ENCODE measurements at places on chromosomes 6 and 20.

DNA sequence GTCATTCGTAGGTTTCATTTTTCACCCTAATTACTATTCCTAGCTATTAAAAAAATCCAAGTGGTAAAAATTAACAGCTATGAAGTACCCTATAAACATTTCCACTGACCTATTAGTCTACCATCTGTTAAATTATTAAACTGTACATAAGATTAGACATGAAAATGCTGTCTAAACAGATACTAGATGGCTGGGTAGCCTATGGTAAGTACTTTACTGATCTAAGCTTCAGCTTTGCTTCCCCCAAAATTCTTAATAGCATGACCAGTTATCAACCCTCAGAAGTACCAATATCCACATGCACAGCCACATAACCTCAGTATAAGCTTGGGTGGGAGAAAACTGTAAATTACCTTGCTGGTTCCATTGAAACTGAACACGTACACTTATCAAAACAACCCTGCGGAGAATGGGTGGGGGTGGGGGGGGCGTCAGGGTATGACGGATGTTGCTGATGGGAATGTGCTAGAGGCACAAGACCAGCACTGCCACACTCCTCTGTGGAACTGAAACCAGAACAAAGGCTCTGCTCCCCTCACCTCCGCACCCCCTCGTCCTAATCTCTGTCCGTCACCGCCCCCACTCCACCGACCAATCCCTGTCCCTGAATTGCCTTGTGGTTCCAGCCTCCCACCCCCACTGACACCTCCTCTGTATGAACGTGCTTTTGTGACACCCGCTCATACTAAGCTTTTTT lies 45.3 kb downstream of the B4GALT5 start:
- DNase-seq: peak; percentile 67

DNA sequence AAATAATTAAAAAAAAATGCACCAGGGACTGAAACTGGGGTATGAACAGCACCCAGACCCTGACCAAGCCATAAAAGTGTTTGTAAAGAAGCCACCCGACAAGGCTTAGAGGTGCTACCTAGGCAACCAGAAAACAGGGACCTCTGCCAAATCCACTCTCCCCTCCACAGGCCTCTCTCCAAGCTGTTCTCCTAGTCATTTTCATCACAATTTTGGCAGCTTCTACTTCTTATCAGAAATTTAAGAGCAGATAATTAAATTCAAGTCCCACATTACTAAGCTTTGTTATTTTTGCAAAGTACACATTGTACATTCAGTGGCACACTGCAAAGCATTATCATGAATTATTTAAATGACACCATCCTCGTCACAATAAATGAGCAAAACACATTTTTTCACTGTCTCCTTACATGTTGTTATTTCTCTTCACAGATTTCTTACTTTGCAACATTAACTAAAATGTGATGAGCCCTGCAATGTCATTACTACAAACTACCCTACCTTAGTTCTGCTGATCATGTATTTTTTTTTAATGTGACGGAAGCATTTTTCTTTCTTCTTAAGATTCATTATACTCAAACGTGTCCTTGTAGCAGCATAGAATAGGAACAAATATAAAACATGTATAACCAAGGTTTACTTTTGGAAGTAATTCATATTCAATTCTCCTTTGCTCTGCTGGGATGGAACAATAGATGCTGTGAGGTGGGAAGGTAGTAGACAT lies 38.1 kb downstream of the ECT2L start:
- DNase-seq: no peak

DNA sequence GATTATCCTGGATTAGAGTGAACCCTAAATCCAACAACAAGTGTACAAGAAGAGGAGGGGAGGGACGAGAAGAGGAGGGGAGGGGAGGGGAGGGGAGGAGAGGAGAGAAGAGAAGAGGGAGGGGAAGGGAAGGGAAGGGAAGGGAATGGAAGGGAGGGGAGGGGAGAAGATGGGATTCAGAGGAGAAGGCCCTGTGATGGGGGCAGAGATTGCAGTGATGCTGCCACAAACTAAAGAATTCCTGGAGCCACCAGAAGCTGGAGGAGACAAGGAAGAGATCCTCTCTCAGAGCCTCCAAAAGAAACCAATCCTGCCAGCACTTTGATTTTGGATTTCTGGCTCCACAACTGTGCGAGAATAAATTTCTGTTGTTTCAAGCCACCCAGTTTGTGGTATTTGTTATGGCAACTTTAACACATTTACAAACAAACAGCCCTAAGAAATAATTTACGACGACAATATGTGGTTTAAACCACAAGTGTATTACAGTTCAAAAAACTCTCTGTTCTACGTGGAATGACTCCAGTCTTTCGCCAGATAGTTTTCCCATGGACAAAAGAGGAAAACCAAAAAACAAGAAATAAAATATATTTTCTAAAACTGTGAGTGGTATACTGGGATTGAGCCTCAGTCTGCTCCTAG lies 235.4 kb downstream of the HDGFL1 start:
- no peak for DNase-seq

DNA sequence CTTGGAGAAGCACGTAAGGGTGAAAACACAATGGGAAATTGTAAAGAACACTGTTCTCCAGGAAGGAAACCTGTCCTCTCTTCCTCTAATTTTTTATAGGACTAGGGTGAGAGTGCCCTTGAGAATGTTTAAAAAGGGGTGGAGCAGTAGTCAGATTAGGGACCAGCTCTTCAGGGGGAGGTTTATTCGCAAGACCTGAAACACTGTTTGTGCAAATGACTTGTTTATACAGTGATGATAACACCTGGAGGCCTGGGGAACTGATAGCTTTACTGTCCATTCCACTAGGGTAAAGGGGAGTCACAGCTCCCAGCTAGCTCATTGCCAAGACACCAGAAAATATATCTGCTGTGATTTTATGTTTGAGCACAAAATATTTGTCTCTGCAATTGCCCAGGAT lies 8.1 kb upstream of the FUT9 start:
- no peak for DNase-seq

DNA sequence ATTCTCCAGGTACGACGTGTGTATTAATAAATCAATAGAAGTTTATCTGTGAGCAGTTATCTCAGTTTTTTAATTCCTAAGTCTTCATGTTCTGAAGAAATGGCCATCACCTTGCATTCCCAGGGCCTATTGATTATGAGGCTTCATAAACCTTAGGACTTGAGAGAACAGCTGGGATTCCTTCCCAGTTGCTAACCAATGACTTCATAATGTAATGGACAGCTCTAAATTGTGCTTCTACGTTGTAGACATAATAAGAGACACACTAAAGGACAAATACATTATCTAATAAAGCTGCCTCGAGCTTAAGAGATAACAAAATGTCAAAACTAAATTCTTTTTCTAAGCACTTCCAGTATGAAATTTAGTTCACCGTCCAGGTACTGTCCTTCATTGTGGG lies 30.6 kb downstream of the TSHZ2 start:
- no peak for DNase-seq

GRCh38 chr6:159086033-159086618 lies 41.3 kb upstream of the TAGAP start:
- no peak for DNase-seq

- peak; percentile 86 for DNase-seq
These were observed 40.4 kb upstream of the HMGA1 start for GRCh38 chr6:34196116-34196832.

DNA sequence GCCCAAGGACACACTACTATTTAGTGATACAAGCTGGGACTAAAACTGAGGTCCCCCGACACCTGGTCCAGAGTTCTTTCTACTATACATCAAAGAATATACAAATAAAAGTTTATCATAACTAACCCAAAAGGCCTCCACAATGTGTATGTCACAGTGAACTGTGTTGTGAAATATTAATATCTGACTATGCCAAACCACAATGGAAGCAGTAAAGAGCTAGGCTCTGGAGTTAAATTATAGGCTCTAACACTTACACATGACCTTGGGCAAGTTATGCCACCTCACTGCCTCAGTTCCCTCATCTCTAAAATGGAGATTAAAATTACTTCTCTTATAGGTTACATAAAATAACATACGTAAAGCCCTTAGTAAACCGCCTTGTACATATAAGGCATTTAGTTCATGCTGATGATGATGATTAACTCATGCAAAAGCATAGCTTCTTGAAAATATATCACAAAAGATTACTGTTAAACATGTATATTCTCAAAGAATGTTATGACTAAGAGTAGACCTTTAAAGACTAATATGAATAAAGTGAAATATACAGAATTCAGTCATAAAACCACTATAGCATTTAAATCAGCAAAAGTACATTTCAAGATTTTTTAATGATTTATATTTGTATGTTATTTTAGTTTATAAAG lies 5.7 kb downstream of the SUPT3H start:
- no peak for DNase-seq

- no peak for DNase-seq
These were observed 119.2 kb downstream of the NFATC2 start for GRCh38 chr20:51423290-51423667.

DNA sequence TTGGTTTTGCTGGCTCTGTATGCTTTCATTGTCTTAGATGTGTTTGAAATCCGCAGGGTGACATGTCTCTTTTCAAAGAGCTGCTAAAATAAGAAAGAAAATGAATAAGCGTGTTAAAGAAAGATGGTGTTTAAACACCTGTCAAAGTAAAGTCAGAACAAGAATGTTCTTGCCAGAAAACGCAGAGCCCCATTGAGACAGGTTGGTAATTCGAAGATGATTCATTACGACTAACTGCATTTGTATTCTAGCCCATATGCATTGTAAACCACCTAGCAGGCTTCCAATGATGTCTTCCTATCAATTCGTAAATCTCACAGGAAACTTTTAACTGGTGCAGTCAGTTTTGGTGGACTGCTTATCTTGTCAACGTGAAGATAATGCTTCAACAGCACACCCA lies 16.8 kb downstream of the PHACTR2 start:
- DNase-seq: no peak

- DNase-seq: peak; percentile 14
These were observed 1111.4 kb upstream of the CITED2 start for GRCh38 chr6:140485740-140486449.

GRCh38 chr6:4644996-4645395 lies 131.2 kb upstream of the CDYL start:
- DNase-seq: no peak

GRCh38 chr6:54037277-54037779 lies 73.9 kb upstream of the MLIP start:
- no peak for DNase-seq

- DNase-seq: no peak
These were observed 388.2 kb downstream of the CDH4 start for GRCh38 chr20:61640131-61640870.

- no peak for DNase-seq
These were observed 7.4 kb downstream of the ADAT2 start for GRCh38 chr6:143443096-143443495.

GRCh38 chr6:134680433-134680832 lies 269.5 kb downstream of the ALDH8A1 start:
- DNase-seq: no peak

DNA sequence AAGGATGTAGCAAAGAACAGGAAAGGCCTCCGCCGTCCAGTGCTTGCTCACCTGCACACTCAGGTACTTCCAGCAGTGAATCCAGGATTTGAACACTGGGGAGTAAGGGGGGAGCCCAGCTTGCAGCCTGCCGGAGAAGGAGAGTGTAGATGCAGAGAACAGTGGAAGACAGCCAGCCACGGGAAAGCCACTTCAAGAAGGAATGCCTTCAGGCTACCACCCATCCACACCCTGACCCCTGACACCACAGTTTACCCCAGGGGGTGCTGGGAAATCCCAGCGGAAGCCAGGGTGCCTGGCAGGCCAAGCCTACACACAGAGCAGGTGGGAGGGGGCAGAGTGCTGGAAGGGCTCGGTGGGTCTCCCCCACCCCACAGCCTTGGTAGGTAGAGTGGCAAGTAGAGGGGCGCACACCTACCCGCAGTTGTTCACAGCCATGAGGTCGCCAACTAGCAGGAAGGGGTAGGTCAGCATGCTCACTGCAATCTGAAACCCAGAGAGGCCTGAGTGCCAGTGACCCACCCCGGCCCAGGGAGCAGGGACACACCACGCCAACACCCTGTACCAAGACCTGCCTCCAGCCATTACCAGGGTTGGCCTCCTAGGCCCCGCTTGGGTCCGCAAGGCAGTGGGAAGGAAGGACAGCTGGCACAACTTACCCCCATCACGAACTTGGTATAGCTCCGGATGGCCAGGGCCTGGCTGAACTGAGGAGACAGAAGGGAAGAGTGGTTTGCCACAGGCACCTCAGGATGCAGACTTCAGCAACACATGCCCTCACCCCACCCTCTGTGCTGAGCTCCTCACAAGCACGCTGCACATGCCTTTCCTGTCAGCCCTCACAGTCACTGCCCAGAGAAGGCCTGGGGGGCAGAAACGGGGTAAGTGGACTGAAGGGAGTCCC lies 15.7 kb downstream of the PI16 start:
- DNase-seq: no peak

- DNase-seq: no peak
These were observed 72.6 kb downstream of the PXDC1 start for GRCh38 chr6:3678946-3679345.

DNA sequence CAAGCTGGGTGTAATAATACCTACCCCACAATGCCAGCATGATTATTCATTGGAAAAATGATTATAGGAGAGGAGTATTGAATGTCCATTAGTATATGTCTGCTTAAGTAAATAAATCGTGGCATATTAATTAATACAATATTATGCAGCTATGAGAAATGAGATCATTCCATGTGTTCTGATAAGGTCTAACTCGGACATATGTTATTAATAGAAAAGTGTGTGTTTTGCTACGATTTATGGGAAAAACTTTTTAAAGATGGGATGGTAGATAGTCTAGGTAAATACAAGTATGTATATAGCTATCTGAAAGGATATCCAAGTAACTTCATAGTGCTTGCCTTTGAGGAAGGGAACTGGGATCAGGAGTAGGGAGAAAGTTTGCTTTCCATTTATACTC lies 61.5 kb upstream of the CDKAL1 start:
- no peak for DNase-seq

- no peak for DNase-seq
These were observed 1.5 kb downstream of the ID4 start for GRCh38 chr6:19838442-19839236.

- DNase-seq: no peak
These were observed 225.4 kb downstream of the CDH4 start for GRCh38 chr20:61477451-61477861.

- no peak for DNase-seq
These were observed 3.3 kb upstream of the SLC29A1 start for GRCh38 chr6:44219815-44220784.

Data from activated T-helper 9 cell treated with anti-CD3 and anti-CD28 coated beads, Interleukin-2, amount 50 U/mL, for 16 hours (primary cell).